HL-60 (cell line): ENCODE measurements at places on chromosomes 16 and 17.
A peak's percentile ranks its signal among the peaks of the same experiment; 100 is the strongest.

DNA sequence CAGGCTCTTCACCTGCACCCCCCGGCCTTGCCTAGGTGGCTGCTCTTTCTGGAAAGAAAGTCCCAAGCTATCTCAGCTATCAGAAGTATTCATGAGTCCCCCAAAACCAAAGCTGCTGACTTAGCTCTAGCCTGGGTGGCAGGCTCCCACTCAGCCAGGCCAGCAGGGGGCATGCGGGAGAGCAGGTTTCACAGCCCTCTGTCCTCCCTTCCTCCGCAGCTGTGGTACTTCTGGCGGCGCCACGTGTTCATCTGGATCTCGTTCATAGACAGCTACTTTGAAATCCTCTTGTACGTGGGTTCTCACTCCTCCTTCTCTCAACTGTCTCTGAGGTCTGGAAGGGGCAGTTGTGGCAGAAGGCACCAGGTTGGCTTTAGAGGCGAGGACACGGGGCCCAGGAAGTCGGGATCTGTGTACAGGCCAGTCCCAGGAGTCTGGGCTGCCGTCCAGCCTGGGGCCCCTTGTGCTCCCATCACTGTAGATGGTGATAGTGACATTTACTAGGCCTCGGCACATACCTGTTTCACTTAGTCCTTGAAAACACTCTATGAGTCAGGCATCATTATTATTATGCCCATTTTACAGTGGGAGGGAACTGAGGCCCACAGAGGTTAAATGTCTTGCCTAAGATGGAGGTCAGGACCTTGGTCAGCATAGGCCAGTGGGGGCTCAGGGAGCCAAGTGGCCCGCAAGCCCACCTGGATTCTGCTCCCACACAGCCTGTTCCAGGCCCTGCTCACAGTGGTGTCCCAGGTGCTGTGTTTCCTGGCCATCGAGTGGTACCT lies 12.9 kb downstream of the TRPV2 start:
- DNase-seq: peak; percentile 58

DNA sequence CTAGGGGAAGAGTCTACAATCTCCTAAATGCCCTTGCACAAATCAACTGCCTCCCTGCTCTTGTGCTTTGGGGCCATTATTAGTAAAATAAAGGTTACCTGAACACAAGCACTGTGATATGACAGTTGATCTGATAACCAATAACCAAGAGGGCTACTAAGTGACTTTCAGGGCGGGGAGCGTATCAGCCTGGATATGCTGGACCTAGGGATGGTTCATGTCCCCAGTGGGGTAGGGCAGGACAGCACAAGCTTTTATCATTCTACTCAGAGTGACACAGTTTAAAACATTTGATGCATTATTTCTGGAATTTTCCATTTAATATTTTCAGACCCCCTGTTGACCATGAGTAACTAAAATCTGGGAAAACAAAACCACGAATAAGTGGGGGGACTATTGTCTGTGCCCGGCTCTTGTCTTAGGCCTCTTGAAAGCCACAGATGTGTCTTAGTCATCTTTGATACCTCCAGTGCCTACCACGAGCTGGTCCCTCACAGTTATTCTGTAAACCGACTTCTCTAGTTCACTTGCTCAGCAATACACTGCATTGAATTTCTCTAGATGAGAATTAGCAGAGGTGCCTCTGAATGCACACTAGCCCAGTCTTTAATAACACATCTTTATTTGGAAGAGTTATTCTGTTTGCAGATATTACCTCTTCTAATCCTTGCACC lies 94.6 kb upstream of the DHX40 start:
- no peak for DNase-seq

GRCh38 chr17:63611354-63611753 lies 10.7 kb downstream of the TACO1 start:
- DNase-seq: no peak

- DNase-seq: no peak
These were observed 76.2 kb downstream of the NT5M start for GRCh38 chr17:17379197-17379991.

DNA sequence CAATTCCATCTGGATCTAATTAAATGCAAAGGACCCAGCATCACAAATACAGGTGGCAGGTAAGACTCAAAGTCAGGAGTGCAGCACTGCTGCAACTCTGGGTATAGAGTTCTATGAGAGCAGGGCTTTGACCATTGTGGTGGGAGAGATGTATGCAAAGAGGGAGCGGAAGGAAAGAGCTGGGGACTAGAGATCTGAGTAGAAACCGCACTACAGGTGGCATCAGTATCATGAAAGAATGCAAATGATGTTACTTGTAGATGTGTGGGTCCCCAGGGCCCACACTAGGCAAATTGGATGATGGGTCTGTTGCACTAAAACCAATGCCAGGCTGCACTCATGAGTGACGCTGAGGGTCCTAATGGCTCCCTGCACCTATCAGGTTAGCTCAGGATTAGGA lies 287.1 kb upstream of the ASIC2 start:
- no peak for DNase-seq

GRCh38 chr17:63529711-63530556 lies 6.8 kb downstream of the KCNH6 start:
- no peak for DNase-seq

- no peak for DNase-seq
These were observed 674 bp downstream of the TAF15 start for GRCh38 chr17:35809855-35810461.

GRCh38 chr17:28524476-28525424 lies 18.6 kb downstream of the FOXN1 start:
- DNase-seq: no peak

GRCh38 chr16:1460602-1461138 lies 14.2 kb downstream of the CLCN7 start:
- DNase-seq: no peak

- DNase-seq: no peak
These were observed 94.4 kb downstream of the NLK start for GRCh38 chr17:28136923-28137322.

DNA sequence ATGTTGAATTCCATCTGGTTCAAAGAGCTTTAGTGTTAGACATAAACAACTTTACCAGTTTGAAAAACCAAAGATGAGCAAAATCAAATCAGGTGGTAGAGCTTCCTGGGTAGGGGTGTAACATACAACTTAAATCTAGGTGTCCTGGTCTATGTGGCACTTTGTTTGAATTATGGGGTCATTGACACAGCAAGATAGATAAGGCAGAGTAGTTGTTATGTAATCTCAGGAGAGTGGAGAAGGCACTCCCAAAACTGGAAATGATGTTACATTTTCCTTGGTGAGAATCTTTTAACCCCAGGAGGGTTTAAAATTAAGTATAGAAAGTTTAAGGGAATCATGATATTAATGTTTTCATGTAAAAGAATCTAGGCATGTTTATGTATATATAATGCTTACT lies 31.9 kb downstream of the CCDC42 start:
- no peak for DNase-seq

GRCh38 chr16:84047626-84048025 lies 5.0 kb upstream of the SLC38A8 start:
- no peak for DNase-seq

DNA sequence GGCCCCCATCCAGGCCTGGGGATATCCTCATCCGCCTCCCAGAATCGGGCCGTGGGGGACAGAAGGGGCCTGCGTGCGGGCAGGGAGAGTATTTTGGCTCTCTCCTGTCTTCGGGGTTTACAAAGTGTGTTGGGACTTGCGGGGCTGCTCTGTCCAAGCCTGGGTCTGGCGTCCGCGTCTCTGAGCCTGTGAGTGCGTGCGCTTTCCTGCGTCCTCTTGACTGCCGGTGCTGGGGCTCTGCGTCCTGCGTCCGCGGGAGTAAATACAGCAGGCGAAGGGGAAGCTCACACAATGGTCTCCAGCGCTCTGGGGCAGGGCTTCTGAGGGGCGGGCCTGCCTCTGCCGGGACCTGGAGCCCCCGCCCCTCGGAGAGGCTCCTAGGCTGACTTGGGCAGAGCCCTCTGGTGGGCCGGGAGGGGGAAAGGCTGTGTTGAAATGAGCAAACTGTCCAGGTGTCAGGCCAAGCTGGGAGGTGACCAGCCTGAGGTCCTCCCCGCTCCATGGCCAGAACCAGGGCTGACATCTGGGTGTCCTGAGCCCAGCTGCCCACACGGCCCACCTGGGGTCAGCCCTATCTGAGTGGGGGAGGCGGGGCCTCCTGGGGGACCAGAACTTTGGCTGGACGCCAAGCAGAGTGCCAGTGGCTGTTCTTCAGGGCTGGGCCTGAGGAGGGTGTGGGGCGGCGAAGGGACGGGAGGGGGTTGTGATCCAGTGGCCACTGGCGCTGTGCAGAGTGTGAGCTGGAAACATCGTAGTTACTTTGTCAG lies 233.6 kb downstream of the SEC14L1 start:
- DNase-seq: no peak

- DNase-seq: no peak
These were observed 365.1 kb upstream of the CDH5 start for GRCh38 chr16:66001432-66001831.

DNA sequence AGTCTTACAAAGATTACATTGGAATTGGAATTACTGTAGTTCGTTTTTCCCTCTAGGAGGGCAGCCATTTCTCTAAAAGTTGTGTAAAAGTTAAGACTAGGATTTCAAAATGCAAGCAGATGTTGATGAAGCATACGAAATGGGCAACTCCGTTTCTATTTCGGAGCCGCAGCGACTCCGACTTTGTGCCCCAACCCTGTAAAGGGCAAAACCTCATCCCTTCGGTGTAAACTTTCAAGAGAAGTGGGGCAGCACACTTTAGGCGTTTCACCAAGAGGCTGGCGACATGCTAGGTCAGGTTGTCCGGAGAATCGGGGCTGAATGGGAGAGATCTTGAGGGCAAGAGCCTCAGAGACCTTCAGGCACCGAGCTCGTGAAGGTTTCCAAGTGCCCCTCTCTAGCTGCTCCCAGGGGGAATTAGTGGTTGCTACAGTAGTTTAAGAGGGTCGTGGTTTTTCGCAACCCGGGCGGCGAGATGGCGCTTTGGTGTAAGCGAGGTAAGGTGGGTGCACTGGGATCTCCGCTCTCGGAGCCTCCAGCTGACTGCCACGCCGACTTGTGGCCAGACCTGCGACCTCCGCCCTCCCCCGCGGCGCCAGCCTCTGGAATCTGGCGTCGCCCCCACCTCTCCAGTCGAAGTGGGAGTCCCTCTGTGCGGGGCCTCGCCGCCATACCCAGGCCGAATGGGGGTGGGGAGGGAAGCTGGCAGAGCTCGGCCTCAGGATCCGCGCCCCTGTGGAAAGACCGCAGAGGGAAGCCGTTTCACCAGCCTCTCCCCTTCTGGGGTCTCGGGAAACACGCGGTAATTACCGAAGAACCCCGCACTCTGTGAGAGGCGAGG lies 1.0 kb upstream of the HEXIM2 start:
- DNase-seq: peak; percentile 47

GRCh38 chr17:31357839-31358394 lies 33.6 kb upstream of the RAB11FIP4 start:
- no peak for DNase-seq

GRCh38 chr17:63540590-63540989 lies 9.7 kb upstream of the DCAF7 start:
- DNase-seq: no peak

- no peak for DNase-seq
These were observed 205.7 kb downstream of the TANC2 start for GRCh38 chr17:63171428-63172393.

GRCh38 chr17:7224110-7224509 lies 4.4 kb downstream of the ACADVL start:
- DNase-seq: no peak

- DNase-seq: no peak
These were observed 79.4 kb downstream of the LITAF start for GRCh38 chr16:11507350-11507749.

GRCh38 chr17:57366558-57367351 lies 110.4 kb downstream of the MSI2 start:
- DNase-seq: no peak

DNA sequence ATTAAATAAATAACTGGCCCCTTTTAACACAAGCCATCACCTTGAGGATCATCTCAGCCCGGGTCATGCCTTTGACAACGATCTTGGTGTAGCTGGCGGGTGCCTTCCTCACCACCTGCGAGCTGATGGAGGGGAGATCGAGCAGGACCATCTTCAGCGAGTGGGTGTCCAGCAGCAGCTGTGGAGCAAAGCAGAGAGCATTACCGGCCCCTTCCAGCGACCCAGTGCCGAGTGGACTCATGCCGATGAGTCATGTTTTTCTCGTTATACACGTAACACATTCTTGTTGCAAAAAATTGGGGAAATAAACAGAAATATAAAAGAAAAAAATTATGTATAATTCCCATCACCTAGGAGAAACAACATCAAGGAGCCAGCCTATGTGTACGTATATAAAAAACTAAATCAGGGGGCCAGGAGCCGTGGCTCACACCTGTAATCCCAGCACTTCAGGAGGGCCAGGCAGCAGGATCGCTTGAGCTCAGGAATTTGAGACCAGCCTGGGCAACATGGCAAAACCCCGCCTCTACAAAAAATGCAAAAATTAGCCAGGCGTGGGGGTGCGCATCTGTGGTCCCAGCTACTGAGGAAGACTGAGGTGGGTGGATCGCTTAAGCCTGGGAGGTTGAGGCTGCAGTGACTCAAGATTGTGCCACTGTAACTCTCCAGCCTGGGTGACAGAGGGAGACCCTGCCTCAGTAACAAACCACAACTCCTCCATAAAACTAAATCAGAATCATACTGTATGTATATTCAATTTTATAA lies 169.1 kb upstream of the RPH3AL start:
- DNase-seq: no peak

DNA sequence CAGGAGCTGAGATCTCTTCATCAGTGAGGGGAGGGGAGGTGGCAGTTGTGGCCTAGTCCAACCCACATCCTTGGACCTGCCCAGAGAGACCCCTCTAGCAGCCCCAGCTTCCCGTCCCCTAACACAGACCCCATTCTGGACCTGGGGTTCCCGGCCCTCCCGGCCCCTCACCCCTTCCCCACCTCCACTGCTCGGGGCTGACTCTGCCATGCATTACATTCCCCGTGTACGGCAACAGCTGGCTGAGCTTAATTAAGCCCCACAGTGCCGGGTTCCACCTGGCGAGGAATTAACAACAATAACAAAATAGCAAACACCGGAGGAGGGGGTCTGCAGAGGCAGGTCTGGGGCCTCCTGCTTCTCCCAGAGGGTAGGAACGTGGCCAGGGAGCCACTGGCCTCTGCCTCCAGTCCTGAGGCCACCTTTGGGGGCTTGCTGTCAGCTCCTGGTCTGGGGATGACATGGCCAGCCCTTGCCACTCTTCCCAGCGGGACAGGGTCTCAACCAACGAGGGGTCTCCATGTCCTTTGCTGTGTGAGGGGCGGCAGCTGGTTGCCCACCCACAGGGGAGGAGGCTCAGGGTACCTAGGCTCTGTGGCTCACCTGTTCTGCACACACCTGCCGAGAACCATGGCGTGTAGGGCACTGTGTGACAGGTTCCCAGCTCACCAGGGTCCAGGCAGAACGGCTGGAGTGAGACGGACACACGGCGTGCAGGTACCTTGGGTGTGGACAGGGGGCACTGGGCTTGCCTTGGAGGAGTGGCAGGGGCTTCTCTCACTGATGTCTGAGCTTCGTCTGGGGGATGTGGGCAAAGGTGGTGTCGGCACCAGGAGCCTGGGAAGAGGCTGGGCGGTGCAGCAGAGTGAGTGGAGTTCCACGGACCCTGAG lies 46.9 kb upstream of the CBFA2T3 start:
- no peak for DNase-seq
